ENCODE measurements at places on chromosomes 1 and 21. TPM values are rescaled to one million over a fixed set of nuclear protein-coding genes. Genes with fewer than 3 reads are reported as not detected.

Gene FCGR1A
- total RNA-seq = not detected

Gene TRIM67
- 0.09 TPM for total RNA-seq

Gene MYCL
- not detected for total RNA-seq

Gene CLEC20A
- not detected for total RNA-seq

Gene SYT2
- total RNA-seq = not detected

Gene THRAP3
- total RNA-seq = 58.5 TPM

Gene PLK3
- total RNA-seq = 24.2 TPM

Gene SERTAD4
- 1.9 TPM for total RNA-seq

Gene FAM43B
- total RNA-seq = 0.12 TPM

Gene CRABP2
- total RNA-seq = 58.3 TPM

Gene MAP10
- 0.68 TPM for total RNA-seq

Gene LRRC7
- total RNA-seq = not detected

Gene MATN1
- under 0.01 TPM for total RNA-seq

Gene LCE1F
- total RNA-seq = not detected

Gene FAM151A
- not detected for total RNA-seq

Gene PLXNA2
- total RNA-seq = 18.1 TPM

Gene CNKSR1
- 1.8 TPM for total RNA-seq

Gene AGT
- 0.23 TPM for total RNA-seq

Gene POMGNT1
- 35.9 TPM for total RNA-seq

Gene POLR3C
- 30.6 TPM for total RNA-seq

Gene CAPN9
- total RNA-seq = not detected

Gene TIE1
- 1.5 TPM for total RNA-seq

Gene CFAP74
- total RNA-seq = not detected

Gene DCDC2B
- total RNA-seq = not detected

Gene PARK7
- total RNA-seq = 277 TPM

Gene SUSD4
- 0.47 TPM for total RNA-seq

Gene GLIS1
- total RNA-seq = 0.43 TPM

Gene CELA3A
- not detected for total RNA-seq

Gene SLFNL1
- total RNA-seq = 0.58 TPM

Gene SNX7
- total RNA-seq = 25.9 TPM

Gene TACSTD2
- total RNA-seq = not detected

Gene SSBP3
- 19.6 TPM for total RNA-seq

Gene OR10Z1
- total RNA-seq = not detected

Gene RGS5
- 13.4 TPM for total RNA-seq

Gene SELL
- 0.26 TPM for total RNA-seq

Gene CRYAA
- not detected for total RNA-seq

Gene CD34
- 6.6 TPM for total RNA-seq

Gene LRRC71
- total RNA-seq = not detected

Gene LCE3D
- not detected for total RNA-seq
